A549 (cell line): ENCODE measurements at places on chromosomes 16 and 17. TPM values are rescaled to one million over a fixed set of nuclear protein-coding genes. Genes with fewer than 3 reads are reported as not detected.

Gene GAST
- polyA plus RNA-seq, result not detected in 3 replicates

Gene CTF1
- 0.16 to 0.30 TPM (median 0.23 TPM) in 3 replicates for polyA plus RNA-seq

Gene NOTUM
- polyA plus RNA-seq, result 0.45 to 0.92 TPM (median 0.91 TPM) in 3 replicates

Gene ZNF594
- polyA plus RNA-seq, result 2.2 to 2.7 TPM (median 2.3 TPM) in 3 replicates

Gene MEIOB
- 2.9 to 3.5 TPM (median 2.9 TPM) in 3 replicates for polyA plus RNA-seq

Gene YWHAE
- polyA plus RNA-seq, result 1,548 to 1,575 TPM (median 1,561 TPM) in 3 replicates
